ENCODE measurements at places on chromosomes 16 and 17.

DNA sequence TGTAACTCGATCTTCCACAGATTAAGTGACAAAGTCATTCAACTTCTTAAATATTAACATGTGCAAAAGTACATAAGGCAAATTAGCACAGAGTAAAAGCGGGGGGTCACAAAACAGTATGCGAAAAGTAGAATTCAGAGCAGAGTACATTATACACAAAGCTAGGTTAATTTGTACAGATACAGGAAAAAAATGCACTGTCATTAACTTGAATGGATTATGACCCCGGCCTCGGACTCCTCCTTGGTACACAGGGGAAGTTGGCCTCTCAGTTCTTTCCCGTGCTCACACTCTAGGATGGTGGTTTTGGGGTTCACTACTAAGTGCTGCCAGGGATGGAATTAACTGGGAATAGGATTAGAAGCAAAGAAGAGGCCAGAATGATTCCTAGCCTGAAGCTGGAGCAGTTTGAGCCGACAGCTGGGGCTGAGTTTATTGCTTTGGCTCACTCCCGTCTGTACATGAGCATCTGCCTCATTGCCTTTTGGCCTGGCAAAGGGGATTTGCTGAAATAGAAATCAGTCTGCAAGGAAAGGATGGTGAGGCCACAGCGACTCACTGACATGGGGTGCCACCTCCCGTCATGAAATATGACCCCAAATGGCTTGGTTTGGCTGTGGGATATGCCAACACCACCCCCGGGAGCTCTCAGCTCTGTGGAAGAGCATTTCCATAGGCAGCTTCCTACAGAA, 23.6 kb downstream of the NTN1 start:
- no peak for DNase-seq

DNA sequence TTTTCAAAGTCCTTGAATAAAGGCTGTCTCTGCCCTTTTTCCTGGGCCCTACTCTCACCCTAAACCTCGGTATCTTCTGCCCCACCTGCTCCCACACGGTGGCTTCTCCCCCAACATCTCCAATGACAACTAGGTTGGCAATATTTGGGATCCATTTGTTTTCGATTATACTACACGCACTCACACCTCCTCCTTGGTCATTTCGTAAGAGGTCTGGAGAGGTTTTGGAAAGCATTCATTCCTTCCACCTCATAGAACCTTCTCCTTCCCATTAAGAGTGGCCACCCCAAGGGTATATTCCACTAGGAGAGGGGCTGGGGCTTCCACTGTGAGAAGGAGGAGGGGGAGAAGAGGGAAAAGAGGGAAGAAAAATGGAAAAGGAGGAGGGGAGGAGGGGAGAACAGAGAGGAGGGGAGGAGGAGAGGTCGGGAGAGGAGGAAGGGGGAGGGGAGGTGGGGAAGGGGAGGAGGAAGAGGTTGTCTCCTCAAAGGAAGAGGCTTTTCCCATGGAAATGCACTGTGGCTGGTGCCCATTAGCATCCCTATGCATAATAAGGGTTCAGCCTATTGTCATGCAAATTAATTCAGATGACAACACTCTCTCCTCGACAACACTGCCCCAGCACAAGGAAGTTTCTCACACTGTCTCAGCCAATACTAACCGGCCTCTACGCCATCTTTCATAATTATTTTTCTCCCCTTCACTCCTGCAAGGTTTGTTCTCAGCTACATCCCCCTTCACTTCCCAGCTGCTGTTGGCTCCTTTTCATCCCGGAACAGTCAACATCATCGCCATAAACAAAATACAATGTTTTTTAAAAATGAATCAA, 30.0 kb downstream of the SOX9 start:
- no peak for DNase-seq

- no peak for DNase-seq
Measured at GRCh38 chr16:25888868-25889267, 197.1 kb downstream of the HS3ST4 start.

DNA sequence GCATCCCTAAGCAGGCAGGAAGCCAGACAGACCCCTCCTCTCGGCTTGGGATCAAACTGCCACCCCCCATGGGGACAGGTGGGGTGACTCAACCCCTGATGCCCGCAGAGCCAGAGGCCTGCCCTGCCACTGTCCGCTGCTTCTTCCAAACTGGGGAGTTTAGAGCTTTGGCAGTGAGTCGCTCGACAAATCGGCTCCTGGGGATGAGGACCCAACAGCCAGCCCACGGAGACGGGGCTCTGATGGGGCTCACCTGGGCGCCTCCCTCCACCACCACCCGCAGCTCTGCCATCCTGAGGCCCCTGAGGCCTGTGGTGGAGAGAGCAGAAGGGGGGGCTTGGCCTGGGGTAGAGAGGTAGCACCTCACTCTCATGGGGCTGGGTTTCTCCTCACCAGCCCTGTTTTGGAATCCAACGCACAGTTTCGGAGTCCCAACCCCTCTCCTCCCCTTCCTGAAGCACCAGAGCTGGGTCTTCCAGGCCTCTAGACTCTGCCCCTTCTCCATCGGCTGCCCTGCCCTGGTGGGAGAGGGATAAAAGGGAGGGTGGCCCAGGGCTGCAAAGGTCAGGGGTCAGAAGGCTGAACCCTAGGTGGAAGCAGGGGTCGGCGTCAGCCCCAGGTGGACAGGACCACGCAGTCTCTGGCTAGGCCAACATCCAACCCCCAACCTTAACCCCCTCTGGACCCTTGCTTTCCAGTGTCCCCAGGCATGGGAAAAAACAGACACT, 5.8 kb downstream of the PRSS22 start:
- DNase-seq: no peak

GRCh38 chr16:87044032-87044382, 273.2 kb downstream of the C16orf95 start:
- DNase-seq: no peak

GRCh38 chr16:62596584-62596983, 560.3 kb upstream of the CDH8 start:
- no peak for DNase-seq

DNA sequence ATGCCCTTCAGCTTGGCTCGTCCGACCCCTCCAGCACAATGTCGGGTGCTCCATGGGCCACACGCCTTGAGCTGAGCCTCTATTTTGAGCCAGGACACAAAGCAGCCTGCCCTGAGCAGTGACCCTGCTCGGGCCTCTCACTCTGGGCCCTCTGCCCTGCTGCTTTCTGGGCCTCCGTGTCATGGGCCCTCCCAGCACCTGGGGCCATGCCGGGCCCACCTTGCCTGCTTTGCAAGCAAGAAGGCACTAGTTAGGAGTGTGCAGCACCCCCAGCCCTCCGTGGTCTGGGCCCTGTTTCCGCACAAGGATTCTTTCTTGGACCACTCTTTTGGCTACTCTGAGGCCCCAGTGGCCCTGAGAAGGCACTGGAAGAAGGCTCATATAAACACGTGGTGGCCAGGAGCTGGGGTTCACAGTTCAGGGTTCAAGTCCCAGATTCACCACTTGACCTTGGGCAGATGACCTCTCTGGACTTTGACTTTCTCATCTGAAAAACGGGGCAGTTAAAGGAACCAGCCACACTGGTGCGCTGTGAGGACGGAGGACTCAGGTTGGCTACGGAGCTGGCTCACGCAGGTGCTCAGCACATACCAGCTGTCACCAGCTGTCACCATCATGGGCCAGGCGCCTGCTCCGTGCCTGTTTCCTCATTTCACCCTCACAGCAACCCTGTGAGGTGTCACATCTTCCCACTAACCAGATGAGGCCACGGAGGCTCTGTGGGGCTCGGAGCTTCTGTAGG, 166.0 kb upstream of the GSE1 start:
- DNase-seq: no peak

GRCh38 chr17:82092995-82093751, 4.9 kb downstream of the FASN start:
- no peak for DNase-seq

- DNase-seq: no peak
Measured at GRCh38 chr17:37698132-37698910, 46.5 kb downstream of the HNF1B start.

- no peak for DNase-seq
Measured at GRCh38 chr16:6016530-6017184, 919.1 kb upstream of the EEF2KMT start.

GRCh38 chr16:89176147-89176690, 4.7 kb downstream of the CDH15 start:
- DNase-seq: no peak

GRCh38 chr16:47970291-47970931, 185.4 kb downstream of the ABCC12 start:
- no peak for DNase-seq

DNA sequence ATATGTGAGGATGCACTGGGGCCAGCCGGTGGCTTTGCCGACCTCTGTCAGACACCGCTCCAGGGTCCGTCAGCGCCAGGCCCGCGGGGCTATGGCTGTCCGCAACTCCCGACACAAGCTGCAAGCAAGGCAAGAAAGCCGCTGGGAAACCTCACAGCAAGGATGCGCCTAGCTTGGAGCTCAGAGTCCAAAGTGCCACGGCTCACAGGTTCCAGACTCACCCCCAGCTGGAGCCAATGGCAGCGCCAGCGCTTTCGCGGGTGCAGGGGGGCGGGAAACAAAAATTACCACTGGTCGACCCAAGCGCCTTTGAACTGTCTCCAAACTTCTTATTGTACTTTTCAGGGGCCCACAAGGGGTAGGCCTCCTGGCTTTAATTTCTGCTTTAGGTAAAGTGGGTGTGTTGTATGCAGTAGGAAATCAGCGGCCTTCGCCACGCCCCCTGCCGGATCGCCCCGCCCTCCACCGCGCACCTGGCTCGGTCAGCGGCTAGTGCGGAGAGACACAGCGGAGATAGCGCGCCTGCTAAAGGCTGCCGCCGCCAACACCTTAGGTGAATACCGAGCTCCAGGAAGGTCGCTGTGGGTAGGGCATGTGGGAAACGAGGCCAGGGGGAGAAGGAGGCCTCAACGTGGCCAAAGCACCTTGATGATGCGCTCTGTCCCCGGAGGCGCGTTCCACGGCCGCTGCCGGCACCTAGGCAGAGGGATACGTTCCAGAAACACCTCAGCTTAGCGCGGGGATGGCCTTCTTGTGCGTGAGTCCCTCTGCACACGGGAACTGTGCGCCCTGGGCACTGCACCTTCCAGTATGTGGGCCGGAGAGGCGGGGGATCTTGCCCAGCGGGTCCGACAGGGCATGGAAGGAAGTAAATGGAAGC, 61.0 kb upstream of the RBL2 start:
- DNase-seq: peak; percentile 70

DNA sequence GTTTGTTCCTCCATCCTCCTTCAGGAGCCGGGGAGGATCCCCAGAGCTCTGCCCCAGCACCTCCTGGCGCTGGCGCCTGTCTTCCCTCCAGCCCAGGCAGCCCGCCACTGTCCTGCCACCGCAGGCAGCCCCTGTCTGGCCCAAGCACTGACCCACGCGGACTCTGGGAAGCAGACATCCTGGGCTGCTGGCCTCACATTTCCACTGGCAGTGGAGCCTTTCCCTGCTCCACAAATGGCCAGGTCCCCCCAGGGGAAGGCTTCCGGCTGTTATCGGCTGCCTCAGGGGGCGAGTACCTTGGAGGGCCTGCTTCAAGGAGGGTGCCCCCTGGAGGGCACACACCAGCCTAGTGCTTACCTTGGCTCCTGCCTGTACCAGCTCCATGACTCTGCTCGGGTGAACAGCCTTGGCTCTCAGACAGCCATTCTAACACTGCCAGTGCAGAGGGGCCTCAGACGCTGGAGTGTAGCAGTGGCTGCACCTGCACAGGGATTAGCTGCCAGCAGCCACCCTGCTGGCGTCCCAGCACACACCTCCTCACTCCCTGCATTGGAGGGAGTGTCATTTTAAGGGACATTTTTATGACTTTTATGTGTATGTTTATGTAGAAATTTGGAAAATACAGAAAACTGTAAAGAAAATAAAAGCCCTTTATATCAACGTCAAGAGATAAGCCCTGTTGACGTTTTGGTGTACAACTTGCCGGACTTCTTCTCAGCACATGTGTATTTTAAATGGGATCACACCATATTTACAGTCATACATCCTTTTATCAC, 21.0 kb downstream of the ACE start:
- DNase-seq: no peak

DNA sequence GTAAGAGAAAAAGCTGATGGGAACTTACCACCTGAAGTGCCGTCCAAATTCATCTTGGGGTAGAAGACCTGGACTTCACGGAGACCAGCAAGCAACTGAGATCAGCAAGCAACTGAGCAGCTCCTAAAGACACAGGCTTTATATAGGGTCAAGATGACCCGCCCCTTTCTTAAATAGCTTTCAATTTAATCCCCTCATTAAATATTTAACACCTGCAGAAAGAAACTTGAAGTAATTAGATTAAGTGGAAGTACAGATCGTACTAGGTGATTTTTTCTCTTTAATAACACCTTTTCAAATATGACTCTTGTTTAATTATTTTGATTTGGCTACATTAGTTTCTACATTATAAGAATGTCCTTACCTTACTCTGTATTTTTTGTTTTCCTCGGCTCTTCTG, at the start of gene CPHXL:
TSS of gene CPHXL (minus strand) at position 101 of the 400 bp plus-strand sequence. CDS start at position 53, 48 bp downstream.
- DNase-seq: no peak

- no peak for DNase-seq
Measured at GRCh38 chr16:53717577-53717976, 13.6 kb downstream of the FTO start.

GRCh38 chr16:17224879-17225281, 245.9 kb downstream of the XYLT1 start:
- DNase-seq: no peak

GRCh38 chr17:37527249-37527851, 37.7 kb downstream of the DUSP14 start:
- no peak for DNase-seq

GRCh38 chr16:72400257-72401083, 228.5 kb upstream of the PMFBP1 start:
- no peak for DNase-seq

DNA sequence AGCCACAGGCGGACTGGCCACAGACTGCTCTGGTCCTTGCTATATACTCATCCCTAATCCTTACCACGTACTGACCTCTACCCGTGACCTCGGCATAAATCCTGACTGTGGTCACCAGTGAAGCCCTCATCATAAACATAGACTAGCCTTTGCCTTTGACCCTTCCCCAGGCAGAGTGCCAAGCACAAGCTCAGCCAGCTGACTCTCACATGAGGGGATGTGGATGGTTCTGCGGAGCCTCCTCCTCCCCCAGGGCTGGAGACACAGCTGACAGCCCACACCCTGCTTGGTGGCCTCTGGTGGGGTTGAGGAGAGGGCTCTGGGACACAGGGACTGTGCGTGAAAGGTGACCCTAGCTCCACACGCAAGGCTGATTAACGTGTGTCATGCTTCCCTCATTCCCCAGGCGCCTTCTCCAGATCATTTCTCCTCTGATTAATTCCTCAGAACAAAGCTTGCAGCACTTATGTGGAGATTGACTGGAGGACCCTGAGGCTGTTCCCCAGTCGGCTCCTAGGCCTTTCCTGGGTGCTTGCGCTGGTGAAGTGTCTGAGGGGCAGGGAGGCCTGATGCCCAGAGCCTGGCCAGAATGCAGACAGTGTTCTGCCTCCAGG, 241.5 kb upstream of the NLRP1 start:
- DNase-seq: no peak

- peak; percentile 66 for DNase-seq
Measured at GRCh38 chr16:89315791-89316581, 98.5 kb downstream of the ZNF778 start.

- DNase-seq: peak; percentile 99
Measured at GRCh38 chr16:1342526-1343427, 8.9 kb downstream of the TSR3 start.
